ENCODE measurements at places on chromosomes 6 and 20.

DNA sequence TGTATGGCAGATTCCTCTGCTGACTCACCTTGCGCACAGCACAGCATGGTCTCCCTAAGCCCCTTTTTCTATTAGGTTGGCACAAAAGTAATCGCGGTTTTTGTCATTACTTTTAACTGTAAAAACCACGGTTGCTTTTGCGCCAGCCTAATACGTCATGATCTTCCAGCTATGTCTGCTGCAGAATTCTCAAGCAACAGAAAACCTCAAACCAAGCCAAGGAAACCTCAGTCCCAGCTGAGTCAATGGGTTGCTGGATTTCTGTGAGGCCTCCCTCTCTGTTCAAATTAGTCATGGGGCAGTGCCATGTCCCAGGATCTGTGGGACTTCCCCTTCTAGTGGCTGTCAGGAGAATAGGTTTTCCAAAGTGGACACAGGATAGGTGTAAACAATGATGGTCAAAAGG lies 15.7 kb upstream of the ENPP1 start:
- no peak for DNase-seq

- peak; percentile 34 for DNase-seq
Observed at GRCh38 chr20:38221119-38221589, 39.4 kb downstream of the KIAA1755 start.

DNA sequence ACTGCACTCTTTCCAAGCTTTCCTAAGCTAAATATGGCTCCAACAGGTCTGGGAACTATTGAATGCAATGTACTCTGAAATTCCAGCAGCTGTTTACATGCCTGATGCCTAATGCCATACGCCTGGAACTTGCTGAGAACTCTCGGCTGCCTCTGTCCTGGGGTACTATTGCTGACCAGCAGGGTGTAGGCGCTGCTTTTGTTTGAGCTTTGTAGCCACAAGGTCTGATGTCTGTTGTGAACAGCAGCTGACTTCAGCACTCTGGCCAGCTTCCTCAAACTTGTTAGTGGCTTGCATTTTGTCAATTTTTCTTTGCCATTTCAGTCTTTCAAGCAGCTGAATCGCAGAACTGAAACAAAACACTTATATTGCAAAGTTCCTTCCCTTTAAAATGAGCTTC lies 26.7 kb downstream of the SAYSD1 start:
- peak; percentile 11 for DNase-seq

GRCh38 chr20:2602746-2603145 lies 49.7 kb upstream of the NOP56 start:
- DNase-seq = no peak

DNA sequence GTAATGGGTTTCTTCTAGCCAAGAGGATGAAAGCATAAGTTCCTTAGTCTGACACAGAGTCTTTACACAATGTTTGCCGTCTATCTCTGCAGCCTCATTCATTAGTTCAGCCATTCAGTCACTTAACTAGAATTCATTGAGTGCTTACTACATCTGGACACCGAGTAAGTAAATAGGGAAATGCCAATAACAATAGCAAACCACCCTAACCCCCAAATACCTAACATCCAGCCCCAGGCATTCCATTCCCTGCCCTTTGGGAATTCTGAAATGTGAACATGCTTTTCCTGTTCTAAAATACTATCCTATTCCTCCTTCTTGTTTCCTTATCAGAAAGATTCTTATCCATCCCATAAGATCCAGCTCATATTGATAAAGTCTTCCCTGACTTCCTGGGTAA lies 277.6 kb upstream of the RNF217 start:
- DNase-seq = no peak

GRCh38 chr6:89122625-89123024 lies 4.8 kb upstream of the SRSF12 start:
- peak; percentile 49 for DNase-seq

DNA sequence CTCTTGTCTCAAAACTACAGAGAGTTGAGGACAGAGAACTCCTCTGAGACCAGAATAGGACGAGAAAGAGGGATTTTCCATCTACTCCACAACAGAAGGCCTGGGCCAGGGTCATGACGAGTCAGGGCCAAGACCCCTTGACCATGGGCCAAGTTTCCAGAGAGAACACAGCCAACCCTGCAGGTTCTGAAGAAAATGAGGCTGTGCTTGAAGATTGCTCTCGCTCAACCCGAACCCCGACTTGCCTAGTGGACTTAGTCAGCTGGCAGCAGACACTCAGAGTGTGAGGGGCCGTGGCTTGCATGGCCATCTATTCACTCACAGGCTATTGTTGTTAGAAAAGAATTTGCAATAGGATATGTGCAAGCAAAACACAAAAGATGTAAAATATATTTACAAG lies 54.5 kb downstream of the TMEM242 start:
- no peak for DNase-seq

- no peak for DNase-seq
Observed at GRCh38 chr20:7137395-7138151, 370.1 kb downstream of the BMP2 start.

- DNase-seq = no peak
Observed at GRCh38 chr20:45090481-45090880, 10.4 kb downstream of the KCNS1 start.

- DNase-seq = peak; percentile 43
Observed at GRCh38 chr20:6122111-6122872, 538 bp downstream of the FERMT1 start.

GRCh38 chr6:161141173-161141572 lies 132.7 kb downstream of the AGPAT4 start:
- DNase-seq = no peak

DNA sequence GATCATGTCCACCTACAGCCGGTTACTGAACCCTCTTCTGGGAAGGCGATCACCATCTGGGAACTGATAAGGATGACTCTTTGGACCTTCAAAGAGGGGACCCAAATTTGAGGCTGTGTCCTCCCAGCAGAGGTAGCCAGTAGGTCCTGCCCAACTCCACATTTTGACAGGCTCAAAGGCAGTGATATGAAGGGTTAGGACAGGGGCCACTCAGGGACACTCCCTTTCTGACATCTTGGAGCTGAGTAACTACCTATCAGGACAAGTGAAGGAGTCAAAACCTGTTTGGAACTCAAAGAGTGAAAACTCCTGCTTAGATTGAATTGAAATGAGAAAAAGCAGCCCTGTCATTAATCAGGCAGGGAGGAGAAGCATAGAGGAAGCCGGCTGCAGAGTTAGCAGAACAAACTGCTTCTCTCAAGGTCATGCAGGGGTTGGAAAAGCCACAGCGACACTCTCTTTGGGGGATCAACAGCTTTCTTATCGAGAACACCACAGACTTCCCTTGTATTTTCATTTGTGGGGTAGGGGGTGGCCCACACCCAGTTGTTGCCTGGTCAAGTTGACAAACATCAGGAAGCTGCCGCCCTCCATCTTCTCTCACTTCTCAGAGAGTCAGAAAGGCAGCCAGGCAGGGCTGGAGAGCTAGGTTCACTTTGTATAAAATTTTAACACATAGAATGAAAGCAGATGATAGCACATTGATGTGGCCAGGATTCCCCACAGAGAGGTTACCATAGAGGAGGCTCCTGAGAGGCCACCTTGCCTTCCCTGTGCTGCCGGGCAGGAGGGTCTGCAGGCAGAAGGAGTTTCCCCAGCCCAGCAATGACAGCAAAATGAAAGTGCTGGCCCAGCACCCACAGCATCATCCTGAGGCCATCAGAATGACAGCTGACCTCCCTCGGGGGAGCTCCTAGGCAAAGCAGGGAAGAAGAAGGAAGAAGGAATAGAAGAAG lies 47.6 kb downstream of the AGPAT4 start:
- no peak for DNase-seq

DNA sequence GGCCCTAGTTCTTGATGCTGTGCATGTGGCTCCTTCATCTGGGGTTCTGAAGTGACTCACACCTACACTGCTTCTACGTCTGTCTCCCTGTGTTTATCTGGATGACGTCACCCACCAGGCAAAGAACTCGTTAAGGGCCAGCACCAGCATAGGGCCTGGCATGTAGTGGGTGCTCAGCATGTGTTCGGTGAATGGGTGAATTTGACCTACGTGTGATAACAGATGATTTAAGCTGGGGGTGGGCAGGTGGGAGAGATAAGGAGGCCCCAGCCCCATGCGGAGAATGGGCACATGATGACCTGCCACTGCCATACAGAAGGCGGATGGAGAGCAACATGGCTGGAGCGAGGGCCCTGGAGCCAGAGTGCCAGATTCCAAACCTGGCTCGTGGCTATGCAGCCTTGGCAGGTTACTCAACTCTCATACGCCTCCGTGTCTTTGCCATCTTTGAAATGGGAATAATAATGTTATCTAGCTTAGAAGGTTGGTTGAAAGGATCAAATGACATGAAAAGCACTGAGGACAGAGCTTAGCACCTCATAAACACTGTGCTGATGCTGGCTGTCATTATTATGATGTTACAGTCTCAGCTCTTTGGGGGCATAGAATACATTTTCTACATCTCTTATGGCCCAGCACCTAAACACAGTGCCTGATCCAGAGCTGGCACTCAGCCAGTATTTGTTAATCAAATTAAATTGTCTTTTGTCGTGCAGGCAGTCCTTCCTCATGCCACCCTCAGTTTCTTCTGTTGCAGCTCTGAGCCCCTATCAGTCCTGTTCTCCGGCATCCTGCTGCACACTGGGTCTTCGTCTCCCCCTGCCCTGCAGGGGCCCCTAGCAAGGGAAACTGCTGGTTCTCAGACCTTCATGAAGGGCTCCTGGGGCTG lies 39.6 kb downstream of the VEGFA start:
- DNase-seq = no peak

GRCh38 chr6:170153436-170154319 lies 137.2 kb downstream of the DLL1 start:
- DNase-seq = no peak

- DNase-seq = peak; percentile 87
Observed at GRCh38 chr6:37822851-37823682, 3.5 kb downstream of the ZFAND3 start.

DNA sequence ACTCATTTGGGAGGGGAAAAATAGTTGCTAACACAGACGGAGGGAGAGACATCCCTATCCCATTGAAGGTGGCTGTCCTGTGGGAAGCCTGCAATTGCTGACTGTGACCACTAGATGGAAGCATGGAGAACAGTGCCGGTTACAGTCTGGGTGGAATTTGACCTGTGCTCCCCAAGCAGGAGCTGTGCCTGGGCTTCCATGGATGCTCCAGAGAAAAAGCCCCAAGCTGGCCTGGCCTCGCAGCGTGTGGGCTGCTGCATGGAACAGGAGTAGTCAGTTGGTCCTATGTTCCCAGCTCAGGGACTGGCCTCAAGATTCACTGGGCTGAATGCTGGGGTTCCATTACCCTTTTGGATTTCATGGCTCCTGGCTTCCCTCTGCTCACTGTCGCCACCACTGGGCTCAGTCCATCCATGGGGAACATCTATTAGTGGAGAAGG lies 116.3 kb upstream of the CHD6 start:
- DNase-seq = peak; percentile 66

GRCh38 chr6:48426636-48427035 lies 315.6 kb upstream of the PTCHD4 start:
- no peak for DNase-seq

- DNase-seq = no peak
Observed at GRCh38 chr6:152207915-152208714, 400.6 kb downstream of the ESR1 start.

- no peak for DNase-seq
Observed at GRCh38 chr20:62692801-62693523, 15.7 kb upstream of the NTSR1 start.

GRCh38 chr6:143449714-143450452 lies 612 bp downstream of the ADAT2 start:
- peak; percentile 32 for DNase-seq

- DNase-seq = peak; percentile 54
Observed at GRCh38 chr20:45629496-45630100, at the start of gene WFDC10A. Gene WFDC10A (plus strand): TSS chr20:45629739. CDS start chr20:45629814, 75 bp downstream.

DNA sequence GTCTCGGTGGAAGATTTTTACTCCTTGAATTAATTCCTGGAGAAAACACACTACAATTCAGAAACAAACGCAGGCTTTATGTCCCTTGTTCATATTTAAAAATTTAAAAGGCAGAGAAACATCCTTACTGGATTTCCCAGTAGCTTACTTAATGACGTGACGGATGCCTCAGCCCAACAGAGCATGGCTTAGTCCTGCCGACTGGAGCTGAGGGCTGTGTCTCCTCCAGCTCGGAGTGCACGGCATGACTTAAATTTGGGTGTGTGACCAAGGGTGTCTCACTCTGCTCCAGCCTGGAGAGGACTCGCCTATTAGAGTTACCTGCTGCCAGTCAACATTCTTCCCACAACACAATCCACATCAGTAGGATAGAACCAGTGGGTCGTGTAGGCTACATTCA lies 107.1 kb downstream of the PSMB1 start:
- DNase-seq = no peak

DNA sequence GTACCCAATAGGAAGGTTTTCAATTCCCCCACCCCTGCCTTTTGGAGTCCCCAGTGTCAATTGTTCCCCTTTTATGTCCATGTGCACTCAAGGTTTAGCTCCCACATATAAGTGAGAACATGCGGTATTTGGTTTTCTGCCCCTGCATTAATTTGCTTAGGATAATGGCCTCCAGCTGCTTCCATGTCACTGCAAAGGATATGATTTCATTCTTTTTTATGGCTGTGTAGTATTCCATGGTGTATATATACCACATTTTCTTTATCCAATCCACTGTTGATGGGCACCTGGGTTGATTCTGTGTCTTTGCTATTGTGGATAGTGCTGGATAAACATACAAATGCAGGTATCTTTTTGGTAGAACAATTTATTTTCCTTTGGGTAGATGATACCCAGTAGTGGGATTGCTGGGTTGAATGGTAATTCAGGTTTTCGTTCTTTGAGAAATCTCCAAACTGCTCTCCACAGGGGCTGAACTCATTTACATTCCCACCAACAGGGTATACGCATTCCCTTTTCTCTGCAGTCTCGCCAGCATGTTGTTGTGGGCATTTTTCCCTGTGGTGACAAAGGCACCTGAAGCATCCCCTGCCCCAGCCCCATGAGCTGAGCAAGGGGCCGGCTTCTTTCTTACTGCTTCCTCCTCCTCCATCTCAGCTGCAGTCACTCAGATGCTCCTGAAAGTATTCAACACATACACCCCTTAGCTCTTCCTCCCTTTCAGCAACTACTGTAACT lies 66.7 kb downstream of the ELOVL2 start:
- no peak for DNase-seq

DNA sequence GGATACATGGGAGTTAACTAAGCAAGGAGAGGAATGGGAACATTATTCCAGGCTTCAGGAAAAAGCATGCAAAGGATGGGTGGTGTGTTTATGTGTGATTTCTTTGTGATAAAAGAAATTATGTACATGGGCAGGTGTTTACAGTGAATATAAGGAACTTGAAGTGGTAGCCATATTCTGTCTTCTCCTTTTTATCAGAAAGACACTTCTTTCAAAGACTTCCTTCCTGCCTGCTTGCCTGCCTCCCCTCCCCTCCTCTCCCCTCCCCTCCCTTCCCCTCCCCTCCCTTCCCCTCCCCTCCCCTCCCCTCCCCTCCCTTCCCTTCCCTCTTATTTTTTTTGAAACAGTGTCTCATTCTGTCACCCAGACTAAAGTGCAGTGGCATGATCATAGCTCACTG lies 14.4 kb downstream of the CYB5R4 start:
- DNase-seq = no peak

GRCh38 chr6:22153384-22154158 lies 143.3 kb downstream of the PRL start:
- no peak for DNase-seq

DNA sequence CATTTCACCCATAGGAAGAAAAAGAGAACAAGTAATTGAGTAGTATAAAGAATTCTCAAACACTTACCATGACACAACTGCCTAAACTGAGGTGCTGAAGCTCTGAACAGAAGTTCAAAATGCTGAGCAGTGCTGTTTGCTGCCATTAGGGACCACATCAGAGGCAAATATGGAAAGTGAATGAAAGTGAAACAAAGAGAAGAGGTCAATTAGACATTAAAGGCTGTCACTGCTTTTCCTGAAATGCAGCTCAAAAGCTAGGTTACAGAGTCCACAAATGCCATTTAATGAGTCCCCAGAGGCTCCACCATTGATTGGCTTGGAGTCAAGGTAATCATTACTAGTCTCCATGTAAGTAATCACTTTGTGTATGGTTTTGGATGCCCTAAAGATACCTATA lies 46.1 kb downstream of the POU3F2 start:
- no peak for DNase-seq
